ENCODE measurements at places on chromosomes 5 and 9. TPM values are rescaled to one million over a fixed set of nuclear protein-coding genes. Genes with fewer than 3 reads are reported as not detected.
A peak's percentile ranks its signal among the peaks of the same experiment; 100 is the strongest.

GRCh38 chr5:160824301-160825001 lies 27.6 kb downstream of the ATP10B start:
- H3K27ac ChIP-seq, result no peak overlapping the region
- H3K27me3 ChIP-seq, result no peaks in the 10 kb centered on the region
- H3K4me3 ChIP-seq, result no peak overlapping the region
- no peak for DNase-seq

- no peak overlapping the region for H3K27ac ChIP-seq
- H3K27me3 ChIP-seq, result no peaks in the 10 kb centered on the region
- H3K4me1 ChIP-seq, result no peaks in the 10 kb centered on the region
- H3K4me3 ChIP-seq, result no peak overlapping the region
Observed at GRCh38 chr5:148186248-148187003, 16.4 kb upstream of the SPINK6 start.

- DNase-seq, result no peak
- no peak overlapping the region for H3K4me3 ChIP-seq
- H3K36me3 ChIP-seq, result no peaks in the 10 kb centered on the region
- no peaks in the 10 kb centered on the region for H3K4me1 ChIP-seq
- H3K27me3 ChIP-seq, result peaks cover 8% of the 10 kb centered on the region
- no peak overlapping the region for H3K27ac ChIP-seq
Observed at GRCh38 chr9:82613498-82613897, 449.4 kb downstream of the RASEF start.

UBTD2 gene
- 72.7 TPM for total RNA-seq

DNA sequence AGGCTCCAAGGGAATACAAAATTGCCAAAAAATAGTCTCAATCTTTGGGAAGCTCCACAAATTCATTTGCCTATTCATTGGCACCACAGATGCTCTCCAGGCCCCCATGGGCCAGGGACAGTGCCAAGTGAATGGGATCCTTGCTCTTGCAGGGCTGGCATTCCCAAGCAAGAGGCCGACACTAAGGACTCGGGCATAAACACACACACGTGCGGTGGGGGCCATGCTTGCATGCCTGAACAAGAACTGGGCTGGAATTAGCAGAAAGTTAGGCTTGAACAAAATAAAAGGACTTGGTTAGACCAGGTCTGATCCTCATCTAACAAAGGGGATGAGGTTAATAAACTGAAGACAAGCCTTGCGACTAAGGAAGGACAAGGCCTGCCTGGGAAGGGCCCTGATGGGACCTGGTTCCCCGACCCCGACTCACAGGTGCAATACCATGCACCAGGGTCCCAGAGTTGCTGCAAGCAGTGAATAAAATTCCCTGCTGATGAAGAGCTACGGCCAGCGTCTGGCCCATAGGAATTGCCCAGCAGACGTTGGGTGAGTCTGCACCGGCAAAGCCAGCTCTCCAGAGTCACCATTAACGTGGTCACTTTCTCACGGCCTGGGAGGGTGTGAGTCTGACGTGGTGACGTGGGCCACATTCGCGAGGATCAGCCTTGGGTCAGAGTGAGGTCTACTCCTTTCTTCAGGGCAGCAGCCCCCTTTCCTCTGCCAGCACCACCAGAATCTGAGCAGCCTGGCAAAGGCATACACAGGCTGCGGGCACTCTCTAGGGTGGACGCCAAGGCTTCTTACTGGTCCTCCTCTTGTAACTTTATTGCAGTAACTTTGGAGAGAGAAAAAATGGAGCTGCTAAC lies 77.4 kb upstream of the FCN1 start:
- no peaks in the 10 kb centered on the region for H3K36me3 ChIP-seq
- H3K4me3 ChIP-seq, result no peak overlapping the region
- no peak for DNase-seq
- no peak overlapping the region for H3K27ac ChIP-seq
- no peaks in the 10 kb centered on the region for H3K4me1 ChIP-seq
- peaks cover 10% of the 10 kb centered on the region for H3K27me3 ChIP-seq

DNA sequence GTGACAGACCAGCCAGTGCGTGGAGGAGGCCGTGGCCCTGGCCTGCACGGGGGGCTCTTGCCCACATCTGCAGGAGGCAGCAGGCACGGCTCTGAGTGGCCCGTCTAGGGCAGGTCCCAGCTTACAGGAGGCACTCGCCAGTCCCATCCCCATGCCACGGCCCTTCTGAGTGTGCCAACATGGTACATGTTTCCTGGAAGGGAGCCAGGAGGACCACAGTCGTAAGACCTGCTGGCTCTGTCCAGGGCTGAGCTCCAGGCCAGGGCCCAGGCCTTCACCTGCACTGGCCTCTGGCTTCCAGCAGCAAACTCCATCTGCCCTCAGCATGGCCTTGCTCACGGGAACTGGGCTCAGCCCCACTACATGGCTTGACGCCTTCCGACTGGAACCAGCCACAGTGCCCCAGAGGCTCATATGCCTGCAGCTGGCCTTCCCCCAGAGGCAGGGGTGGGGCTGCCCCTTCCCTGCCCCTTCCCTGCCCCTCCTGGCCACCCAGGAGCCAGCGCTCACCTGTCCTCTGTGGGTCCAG lies 3.8 kb downstream of the NKD2 start:
- H3K36me3 ChIP-seq, result no peaks in the 10 kb centered on the region
- DNase-seq, result no peak
- no peak overlapping the region for H3K4me3 ChIP-seq
- H3K27ac ChIP-seq, result no peak overlapping the region
- peaks cover 7% of the 10 kb centered on the region for H3K27me3 ChIP-seq

DNA sequence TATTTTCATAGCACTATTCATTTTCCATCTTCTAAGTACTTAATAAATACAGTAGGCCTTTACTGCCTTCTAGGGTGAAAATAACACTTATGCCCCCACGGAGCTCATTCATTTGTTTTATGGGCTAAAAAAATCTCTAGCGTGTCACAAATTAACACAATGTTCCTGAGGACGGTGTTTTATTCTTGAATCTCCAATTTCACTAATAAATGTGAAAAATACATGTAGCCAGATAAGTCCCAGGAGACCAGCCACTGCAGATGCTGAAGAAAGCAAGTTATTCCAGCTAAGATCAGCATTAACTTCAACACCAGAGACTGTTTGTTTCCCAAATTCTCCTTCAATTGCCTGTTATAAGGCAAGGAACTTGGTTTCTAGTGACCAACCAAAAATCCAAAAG lies 102.3 kb downstream of the MARCHF3 start:
- H3K36me3 ChIP-seq, result no peaks in the 10 kb centered on the region
- no peak for DNase-seq
- no peaks in the 10 kb centered on the region for H3K27me3 ChIP-seq
- H3K4me1 ChIP-seq, result peaks cover 9% of the 10 kb centered on the region

DNA sequence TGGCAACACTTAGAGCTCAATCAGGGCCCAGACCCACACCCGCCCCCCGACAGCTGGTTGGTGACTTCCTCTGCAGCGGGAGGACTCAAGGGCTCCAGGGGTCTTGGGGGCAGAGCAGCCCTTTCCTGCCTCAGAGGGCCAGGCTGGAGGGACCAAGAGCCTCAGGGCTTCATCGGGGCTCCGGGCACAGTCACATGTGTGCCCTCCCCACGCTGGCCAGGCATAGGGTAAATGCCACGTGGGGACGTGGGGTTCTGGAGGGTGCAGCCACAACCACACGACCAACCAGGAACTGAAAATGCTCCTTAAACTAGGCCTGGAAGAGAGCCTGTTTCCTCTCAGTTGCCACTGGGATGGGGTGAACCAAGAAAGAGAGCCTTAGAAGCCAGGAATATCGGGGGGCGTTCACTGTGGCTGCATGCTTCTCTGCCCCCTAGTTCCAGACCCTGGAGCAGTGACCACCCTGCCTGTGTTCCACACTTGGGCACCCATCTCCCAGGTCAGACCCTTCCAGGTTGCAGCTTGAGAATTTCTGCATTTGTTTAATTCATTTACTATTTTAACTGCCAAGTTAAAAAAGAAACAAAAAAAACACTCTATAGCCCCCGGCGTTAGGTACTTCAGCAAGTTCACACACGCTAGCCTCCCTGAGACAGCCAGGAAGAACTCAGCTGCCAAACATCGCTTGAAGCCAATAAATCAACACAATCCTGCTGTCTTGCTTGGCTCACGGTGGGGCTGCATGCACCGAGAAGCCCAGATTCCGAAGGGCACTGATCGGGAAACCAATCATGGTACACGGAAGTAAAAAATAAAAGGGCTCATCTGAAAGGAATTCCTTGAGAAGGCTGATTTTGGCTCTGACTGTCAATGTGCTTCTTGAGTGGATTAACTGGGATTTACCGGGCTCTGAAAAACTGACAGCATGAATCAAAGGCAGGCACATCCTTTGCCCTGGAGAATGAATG lies 56.1 kb upstream of the PHYKPL start:
- DNase-seq, result no peak
- no peak overlapping the region for H3K4me3 ChIP-seq
- no peaks in the 10 kb centered on the region for H3K4me1 ChIP-seq
- H3K27ac ChIP-seq, result no peak overlapping the region
- H3K36me3 ChIP-seq, result no peaks in the 10 kb centered on the region
- peaks cover 32% of the 10 kb centered on the region for H3K27me3 ChIP-seq

IFNA1 gene
- not detected for total RNA-seq

- H3K27ac ChIP-seq, result peak overlapping the region; percentile 56
- no peaks in the 10 kb centered on the region for H3K4me1 ChIP-seq
- no peaks in the 10 kb centered on the region for H3K27me3 ChIP-seq
- H3K36me3 ChIP-seq, result peaks cover 2% of the 10 kb centered on the region
- no peak overlapping the region for H3K4me3 ChIP-seq
- DNase-seq, result no peak
Observed at GRCh38 chr5:1506242-1507013, 17.3 kb downstream of the LPCAT1 start.

GRCh38 chr9:31736581-31737179 lies 647.8 kb upstream of the ACO1 start:
- no peak overlapping the region for H3K4me3 ChIP-seq
- H3K27ac ChIP-seq, result no peak overlapping the region
- peaks cover 2% of the 10 kb centered on the region for H3K4me1 ChIP-seq
- no peak for DNase-seq
- H3K27me3 ChIP-seq, result no peaks in the 10 kb centered on the region
- H3K36me3 ChIP-seq, result no peaks in the 10 kb centered on the region

DNA sequence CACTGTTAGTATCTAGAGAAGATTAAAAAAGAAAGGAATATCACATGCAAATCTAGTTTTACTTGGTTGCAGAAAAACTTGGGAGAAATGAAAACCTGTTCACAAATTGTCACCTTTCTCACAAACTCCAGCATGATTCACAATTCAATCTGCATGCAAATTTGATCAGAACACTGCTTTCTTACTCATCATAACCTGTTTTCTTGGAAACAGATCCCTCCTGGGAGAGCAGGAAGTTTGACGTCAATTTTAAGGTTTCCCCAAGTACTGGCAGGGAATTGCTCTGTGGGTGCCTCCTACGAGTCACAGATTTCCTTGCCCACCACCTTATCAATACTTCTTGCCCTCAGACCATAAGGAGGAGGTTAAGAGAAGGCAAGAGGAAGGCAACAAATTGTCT lies 30.2 kb upstream of the HTR4 start:
- H3K27me3 ChIP-seq, result peaks cover 13% of the 10 kb centered on the region
- H3K4me3 ChIP-seq, result no peak overlapping the region
- H3K4me1 ChIP-seq, result peaks cover 11% of the 10 kb centered on the region

DNA sequence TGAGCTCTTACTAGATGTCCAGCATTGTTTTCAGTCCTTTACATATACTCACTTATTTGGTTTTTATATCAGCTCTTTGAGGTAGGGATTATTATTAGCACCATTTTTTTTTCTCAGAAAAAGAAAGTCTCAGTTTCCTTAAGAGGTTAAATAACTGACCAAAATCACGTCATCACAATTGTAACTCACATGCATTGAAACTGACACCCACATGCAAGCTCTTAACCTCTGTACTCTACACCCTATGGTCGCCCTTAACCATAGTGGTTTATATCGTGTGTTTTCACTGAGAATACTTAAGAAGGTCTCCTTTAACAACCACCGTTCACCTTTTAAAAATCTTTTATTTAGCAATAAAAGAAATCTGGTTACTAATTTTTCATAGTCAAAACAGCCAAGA lies 61.0 kb downstream of the PRDM6 start:
- H3K4me1 ChIP-seq, result no peaks in the 10 kb centered on the region
- H3K27ac ChIP-seq, result no peak overlapping the region
- no peaks in the 10 kb centered on the region for H3K36me3 ChIP-seq
- no peak for DNase-seq

DNA sequence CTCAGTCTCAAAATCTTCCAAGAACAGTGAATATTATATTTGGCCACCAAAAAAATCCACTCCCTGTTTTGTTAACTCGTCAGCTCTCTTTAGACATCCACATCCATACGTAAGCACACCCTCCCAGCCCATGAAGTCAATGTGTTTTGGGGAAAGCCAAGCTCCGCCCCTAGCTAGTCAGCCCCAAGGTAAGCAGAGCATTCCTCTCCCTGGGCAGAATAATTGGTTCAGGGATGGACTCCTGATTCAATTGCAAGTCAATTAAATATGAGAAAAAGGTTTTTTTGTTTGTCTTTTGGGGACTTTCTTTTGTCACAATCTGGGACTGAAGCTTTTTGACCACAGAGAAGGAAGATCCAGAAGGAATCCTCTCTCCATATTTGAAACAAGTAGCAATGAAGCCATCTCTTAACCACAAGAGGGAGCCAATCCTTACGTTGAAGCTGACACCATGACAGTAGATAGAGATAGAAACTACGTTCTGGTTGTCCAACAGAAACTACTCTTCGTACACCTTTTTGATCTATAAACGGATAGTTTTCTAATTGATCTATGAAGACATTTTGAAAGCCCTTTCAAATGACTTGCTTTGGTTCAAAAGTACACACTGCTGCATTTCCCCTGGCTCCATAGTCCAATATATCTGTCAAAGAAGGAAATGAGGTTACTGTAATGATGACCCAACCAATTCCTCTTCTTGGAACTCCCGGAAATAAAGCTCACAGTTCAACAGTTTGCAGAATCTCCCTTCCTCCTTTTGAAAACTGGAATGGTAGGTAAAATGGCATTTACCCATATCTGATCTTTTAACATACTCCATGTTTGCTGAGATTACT lies 166.4 kb downstream of the TLE1 start:
- H3K4me1 ChIP-seq, result peaks cover 18% of the 10 kb centered on the region
- H3K27ac ChIP-seq, result no peak overlapping the region
- H3K27me3 ChIP-seq, result peaks cover 17% of the 10 kb centered on the region
- H3K4me3 ChIP-seq, result no peak overlapping the region

DNA sequence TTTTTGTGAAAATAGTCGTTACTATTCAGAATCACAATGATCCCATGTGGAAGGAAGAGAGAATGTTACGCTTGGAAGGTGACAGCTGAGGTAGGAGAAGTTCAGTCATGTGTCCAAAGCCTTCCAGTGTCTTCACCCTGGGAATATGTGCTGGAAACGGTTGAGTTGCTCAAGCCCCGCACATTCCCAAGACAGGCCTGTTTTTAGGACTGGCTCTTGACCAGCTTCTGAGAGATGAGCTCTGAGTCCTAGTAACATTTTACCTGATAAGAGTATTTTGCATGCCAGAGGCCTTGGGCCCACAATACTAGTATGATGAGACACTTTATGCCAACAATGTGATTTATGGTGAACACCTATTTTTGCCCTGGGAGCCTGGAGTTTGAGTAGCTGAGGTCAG lies 101.7 kb downstream of the LMNB1 start:
- H3K27me3 ChIP-seq, result no peaks in the 10 kb centered on the region
- peaks cover 3% of the 10 kb centered on the region for H3K36me3 ChIP-seq
- no peak overlapping the region for H3K27ac ChIP-seq
- no peak for DNase-seq
- no peak overlapping the region for H3K4me3 ChIP-seq

All from progenitor cell of endocrine pancreas (in vitro differentiated cells).